ENCODE measurements at places on chromosomes 3 and 15.

DNA sequence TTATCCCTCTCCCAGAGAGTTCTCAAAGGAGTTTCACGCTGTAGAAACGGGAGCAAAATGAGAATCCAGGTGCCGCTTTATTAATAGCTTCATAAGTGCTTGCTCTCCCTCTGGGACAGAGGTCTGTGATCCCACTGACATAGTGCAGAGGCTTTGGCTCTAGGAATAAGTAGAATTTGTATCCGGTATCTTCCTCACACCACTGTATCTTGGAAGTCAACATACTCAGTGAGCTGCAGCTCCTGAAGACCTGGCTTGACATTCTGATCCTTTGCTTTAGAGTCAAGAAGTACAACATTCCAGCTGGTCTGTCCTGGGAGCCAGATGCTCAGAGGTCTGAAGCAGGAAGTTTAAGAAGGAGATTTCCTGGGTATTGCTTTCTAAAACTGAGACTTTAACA lies 323.0 kb downstream of the LPP start:
- DNase-seq: no peak

GRCh38 chr3:9750556-9751411 lies 1.0 kb downstream of the OGG1 start:
- no peak for DNase-seq

- no peak for DNase-seq
Observed at GRCh38 chr3:67558426-67558825, 96.0 kb downstream of the SUCLG2 start.

GRCh38 chr15:64717735-64718495 lies 57.5 kb downstream of the RBPMS2 start:
- DNase-seq: no peak

GRCh38 chr3:142046320-142047020 lies 102.9 kb downstream of the TFDP2 start:
- DNase-seq: no peak

DNA sequence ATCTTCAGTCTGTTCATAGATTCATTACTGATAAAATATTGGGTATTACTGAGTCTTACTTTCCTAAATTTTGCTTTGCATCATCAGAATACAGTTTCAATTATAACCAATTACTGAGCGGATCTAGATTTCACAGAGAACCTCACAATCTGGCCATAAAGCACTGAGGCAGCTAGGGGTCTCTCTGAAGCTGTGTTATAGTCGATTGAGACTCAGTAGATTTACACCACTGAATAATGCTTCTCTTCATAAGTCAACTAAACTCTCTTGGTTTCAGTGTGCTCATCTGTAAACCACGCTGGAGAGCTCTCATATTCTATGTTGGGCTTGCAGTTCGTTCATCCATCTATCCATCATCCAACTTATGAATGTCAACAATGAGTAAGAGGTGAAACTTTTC lies 180.6 kb downstream of the GREM1 start:
- DNase-seq: no peak

- no peak for DNase-seq
Observed at GRCh38 chr3:17040990-17041377, 156.2 kb downstream of the PLCL2 start.

DNA sequence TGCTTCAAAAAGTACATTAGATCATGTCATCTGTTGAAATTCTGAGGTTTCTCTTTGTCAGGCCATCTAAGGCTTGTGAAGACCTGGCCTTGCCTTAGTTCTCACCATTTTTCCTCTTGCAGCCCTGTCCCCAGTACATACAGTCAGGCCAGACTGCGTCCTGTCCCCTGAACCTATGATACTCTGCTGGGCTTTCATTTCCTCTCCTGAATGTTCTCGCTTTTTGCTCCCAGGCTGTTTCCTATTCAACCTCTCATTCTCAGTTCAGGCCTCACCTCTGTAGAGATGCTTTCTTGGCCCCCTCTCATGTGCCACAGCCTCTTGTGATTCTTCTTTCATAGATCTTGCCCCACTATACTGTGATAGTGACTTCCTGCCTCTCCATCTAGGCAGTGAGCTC lies 648.8 kb upstream of the KCNMB2 start:
- DNase-seq: no peak

DNA sequence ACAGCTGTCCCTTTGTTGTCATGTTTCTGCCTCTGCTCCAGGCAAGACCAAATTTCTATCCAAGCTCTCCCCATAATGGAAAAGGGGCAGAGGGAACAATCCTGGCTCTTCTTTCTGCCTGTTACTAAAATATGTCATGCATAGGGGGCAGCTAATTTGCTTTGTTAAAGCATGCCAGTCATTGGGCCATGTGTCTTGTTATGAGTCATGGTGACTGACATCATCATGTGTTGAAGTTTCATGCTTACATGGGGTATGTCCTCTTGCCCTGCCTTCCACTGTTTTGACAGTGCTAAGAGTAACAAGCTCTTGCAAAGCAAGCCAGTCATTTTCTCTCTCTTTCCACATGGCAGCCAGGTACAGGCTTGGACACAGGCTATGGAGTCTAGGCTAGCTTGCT lies 268.9 kb downstream of the GABRB3 start:
- DNase-seq: no peak

DNA sequence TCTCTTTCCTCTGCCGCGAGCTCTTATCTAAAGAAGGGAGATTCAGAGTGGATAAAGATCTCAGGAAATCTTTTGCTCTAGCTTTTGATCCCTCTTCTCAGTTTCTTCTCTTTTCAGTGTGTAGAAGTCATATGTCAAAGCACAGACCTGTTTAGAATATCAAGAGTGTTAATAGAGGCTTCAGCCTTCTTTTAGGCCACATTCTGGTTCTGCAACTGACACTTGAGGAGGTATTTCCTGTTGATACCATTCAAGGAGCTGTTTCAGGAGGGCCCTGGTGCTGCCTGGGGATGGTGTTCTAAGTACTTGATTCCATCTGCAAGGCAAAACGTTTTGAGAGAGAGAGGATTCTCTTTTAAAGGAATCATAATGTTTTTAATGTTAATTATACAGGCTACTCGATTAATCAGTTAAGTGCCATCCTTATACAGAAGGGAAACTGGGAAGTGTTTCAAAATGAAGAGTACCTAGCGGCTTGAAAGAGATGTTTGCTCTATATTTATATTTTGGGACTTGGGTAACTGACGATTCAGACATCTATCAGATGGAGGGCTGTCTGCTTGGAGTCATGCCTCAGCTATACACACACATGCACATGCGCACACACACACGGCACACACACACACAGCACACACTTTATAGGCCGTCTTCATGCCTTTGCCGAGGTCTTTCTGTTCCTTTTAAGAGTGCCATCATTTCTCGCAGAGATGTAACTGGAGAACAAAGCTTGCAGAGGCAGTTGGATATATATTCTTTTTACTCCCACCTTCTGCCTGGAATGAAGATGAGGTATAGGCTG lies 313.9 kb downstream of the PTPRG start:
- DNase-seq: no peak
